ENCODE measurements at places on chromosomes 12 and 14.

- DNase-seq: no peak
These were observed 13.0 kb downstream of the ATG14 start for GRCh38 chr14:55398679-55399078.

GRCh38 chr12:56197921-56198635 lies 8.8 kb upstream of the SMARCC2 start:
- DNase-seq: no peak

DNA sequence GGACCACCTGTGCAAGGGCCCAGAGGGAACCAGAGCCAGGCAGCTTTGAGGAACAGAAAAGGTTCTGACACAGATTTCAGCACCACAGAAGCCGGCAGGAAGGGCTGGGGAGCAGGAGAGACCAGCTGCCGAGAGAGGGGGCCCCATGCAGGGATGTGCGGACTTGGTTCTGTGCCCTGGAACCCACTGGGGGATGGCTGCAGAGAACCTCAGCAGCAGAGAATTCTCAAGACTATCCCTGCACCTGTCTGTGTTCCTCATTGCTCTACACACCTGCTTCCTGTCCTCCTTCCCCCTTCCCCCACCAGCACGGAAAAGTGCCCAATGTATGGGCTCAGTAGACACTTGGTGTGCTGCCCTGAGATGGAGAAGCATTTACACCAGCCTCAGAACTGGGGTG lies 3.2 kb downstream of the SERPINA9 start:
- DNase-seq: no peak

- no peak for DNase-seq
These were observed 2.6 kb downstream of the GNB3 start for GRCh38 chr12:6843118-6843902.

GRCh38 chr14:24414732-24415420 lies 14.6 kb downstream of the CBLN3 start:
- no peak for DNase-seq

DNA sequence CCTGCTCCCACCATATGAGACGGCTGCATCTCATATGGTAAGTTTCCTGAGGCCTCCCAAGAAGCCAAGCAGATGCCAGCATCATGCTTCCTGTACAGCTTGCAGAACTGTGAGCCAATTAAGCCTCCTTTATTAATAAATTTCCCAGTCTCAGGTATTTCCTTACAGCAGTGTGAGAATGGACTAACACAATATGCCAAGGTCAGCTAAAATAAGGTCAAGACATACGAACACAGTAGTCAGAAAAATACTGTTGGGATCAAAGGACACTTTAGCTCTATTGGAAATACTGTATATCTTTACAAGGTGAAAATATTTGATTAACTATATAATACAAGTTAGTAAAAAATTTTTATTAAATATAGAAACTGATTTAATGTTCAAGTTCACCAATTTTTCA lies 28.8 kb downstream of the SEL1L start:
- no peak for DNase-seq

GRCh38 chr14:100103250-100104005 lies 38.2 kb downstream of the EVL start:
- no peak for DNase-seq

DNA sequence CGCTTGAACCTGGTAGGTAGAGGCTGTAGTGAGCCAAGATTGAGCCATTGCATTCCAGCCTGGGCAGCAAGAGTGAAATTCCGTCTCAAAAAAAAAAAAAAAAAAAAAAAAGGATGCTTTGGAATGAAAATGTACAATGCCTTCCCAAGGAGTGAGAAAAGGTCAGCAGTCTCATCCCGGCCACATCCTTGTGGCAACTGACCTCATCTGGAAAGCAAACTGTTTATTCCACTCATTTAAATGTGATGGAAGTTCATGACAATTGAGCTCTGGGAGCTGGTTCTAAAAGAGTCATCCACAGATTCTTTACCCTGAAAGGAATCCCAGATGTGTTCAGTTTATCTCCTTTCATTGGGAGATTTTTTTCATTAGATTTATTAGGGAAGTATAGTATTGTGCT lies 19.4 kb upstream of the LIMA1 start:
- no peak for DNase-seq

- DNase-seq: no peak
These were observed 32.2 kb downstream of the FGD6 start for GRCh38 chr12:95185072-95185471.

DNA sequence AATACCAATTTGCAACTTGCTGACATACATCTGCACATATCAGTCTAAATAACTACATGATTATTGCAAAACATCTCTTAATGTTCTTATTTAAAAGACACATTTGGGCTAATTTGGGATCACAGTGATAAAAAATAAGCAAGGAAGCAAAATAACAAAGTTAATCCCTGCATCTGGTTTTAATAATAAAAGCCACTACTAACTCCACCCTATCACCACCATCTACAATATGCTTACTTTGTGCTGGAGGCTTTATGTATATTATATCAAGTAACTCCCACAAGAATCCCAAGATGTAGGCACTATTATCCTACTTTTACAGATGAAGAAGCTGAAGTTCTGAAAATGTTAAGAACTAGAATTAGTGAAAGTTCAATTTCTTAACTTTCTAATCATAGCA lies 45.7 kb downstream of the TAOK3 start:
- no peak for DNase-seq

- no peak for DNase-seq
These were observed 276.5 kb downstream of the TMEM132C start for GRCh38 chr12:128543460-128543859.

- no peak for DNase-seq
These were observed 86.4 kb upstream of the GPR68 start for GRCh38 chr14:91330856-91331255.

DNA sequence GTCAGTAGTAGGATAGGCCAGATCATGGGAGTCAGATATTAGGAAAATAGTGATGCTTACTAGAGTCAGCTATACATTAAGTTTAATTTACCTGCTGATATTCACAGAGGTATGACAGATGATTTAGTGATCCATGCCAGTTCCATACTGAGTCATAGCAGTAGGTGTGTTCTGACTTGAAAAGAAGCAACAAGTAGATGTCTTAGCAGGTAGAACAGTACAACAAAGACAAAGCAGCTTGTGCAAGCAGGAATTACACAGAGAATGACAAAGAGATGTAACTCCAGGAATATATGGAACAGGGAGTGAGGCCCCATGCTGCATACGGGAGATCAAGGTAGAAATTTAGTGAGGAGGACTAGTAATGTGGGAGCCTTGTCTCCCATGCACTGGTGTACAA lies 556.9 kb downstream of the SLC16A7 start:
- DNase-seq: no peak

DNA sequence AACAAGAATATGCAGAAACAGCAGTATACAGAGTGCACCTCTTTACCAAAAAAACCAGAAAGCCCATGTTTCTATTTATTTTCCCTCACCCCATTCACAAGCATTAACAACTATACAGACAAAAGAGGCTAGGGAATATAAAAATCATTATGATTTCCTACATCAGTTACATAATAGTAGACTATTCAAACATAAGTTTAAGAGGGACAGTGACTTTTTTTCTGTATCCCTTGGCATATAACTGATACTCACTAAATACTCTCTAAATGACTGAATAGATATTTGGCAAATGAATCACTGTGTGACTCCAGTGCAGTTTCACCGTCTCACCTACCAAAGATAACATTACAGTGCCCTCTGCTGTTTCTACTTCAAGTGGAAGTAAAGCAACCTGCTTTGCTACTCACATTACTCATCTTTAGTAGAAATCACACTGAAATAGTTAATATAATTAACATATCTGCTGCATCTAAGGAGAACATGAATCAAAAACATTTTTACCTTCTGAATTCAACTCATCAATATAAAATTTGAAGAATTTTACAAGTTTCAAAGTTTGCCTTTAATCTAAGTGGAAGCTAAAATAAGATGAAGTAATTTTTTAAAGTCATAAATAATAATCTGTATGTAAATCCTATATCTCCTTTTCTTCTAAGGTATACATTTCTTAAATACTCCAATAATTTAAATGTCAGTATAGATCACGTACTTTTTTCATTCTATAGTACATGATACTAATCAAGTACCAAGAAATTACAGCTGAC lies 103.8 kb downstream of the OSBPL8 start:
- no peak for DNase-seq

DNA sequence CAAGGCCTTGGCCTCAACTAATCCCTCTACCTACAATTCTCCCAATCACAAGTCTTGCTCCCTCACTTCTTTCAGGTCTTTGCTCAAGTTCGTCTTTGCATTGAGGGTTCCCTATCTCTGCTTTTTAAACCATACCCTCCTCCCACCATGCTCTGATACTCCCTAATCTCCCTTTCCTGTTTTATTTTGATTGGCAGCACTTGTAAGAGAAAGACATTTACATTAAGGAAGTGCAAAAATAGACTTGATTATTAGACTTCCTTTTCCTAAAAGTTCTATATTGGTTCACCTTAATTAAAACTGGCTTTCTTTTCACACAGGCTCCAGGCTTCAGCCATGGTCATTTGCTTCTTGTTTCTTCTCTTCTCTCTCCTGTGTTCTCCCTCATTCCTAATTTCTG lies 18.3 kb upstream of the WIF1 start:
- DNase-seq: no peak

- DNase-seq: no peak
These were observed 152.6 kb upstream of the NOS1 start for GRCh38 chr12:117514016-117514415.

GRCh38 chr12:12206776-12207388 lies 60.0 kb downstream of the LRP6 start:
- no peak for DNase-seq

DNA sequence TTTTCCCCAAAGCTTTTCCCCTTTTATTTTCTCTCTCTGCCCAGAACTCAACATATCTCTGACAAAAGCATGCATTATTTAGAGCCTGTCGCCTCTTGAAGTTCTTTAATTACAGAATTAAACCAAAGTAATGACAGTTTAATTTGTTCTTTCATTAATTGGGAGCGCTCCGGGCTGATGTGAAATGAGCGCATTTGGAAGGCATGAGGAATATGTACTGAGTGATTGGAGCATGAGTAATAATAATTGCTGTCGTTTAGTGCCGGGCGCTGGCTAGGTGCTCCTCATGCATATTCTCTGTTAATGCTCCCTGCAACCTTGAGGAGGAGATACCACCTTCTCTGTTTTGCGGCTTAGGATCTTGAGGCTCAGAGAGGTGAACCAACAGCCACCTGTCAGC lies 120.5 kb downstream of the SLC25A47 start:
- no peak for DNase-seq

- DNase-seq: no peak
These were observed 6.0 kb downstream of the FAR2 start for GRCh38 chr12:29155079-29155478.
